Thymus (tissue), 14 donors: ENCODE measurements at places on chromosomes 5 and 9. TPM values are rescaled to one million over a fixed set of nuclear protein-coding genes. Genes with fewer than 3 reads are reported as not detected.

HAVCR2 gene
- 21.5 TPM for polyA plus RNA-seq

DNA sequence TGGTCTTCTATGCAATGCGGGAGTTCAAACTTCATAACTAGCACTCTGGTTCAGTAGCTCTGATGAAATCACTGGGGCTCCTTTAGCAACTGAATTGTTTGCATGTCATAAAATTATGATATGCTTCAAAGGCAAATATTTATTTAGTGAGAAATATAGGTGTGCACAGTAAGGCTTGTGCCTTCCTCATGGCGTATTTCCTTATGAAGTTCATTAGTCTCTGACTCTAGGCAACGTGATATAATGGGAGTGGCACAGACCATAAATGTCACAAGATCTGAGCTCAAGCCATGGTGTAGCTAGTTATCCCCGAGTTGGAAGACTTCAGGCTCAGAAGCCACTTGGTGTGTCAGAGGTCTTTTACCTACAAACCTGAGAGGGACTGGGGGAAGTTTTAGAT is 35.5 kb downstream of the PIP5K1B start:
- H3K27ac ChIP-seq, result no peak overlapping the region
- H3K27me3 ChIP-seq, result no peaks in the 10 kb centered on the region
- H3K36me3 ChIP-seq, result no peaks in the 10 kb centered on the region
- no peak overlapping the region for H3K4me3 ChIP-seq
- no peaks in the 10 kb centered on the region for H3K4me1 ChIP-seq
- DNase-seq, result no peak

MEF2C gene
- 8.0 TPM for polyA plus RNA-seq

HNRNPA0 gene
- polyA plus RNA-seq, result 32.9 TPM

CBY3 gene
- 0.07 TPM for polyA plus RNA-seq

GRCh38 chr9:105150991-105151685 is 93.3 kb upstream of the SLC44A1 start:
- no peaks in the 10 kb centered on the region for H3K36me3 ChIP-seq
- no peaks in the 10 kb centered on the region for H3K27me3 ChIP-seq
- DNase-seq, result no peak
- H3K27ac ChIP-seq, result no peak overlapping the region
- no peak overlapping the region for H3K4me3 ChIP-seq
- H3K4me1 ChIP-seq, result peaks cover 3% of the 10 kb centered on the region
